ENCODE measurements at places on chromosomes 7 and 10.

- DNase-seq, result no peak
Measured at GRCh38 chr7:121795736-121796135, 77.2 kb upstream of the PTPRZ1 start.

DNA sequence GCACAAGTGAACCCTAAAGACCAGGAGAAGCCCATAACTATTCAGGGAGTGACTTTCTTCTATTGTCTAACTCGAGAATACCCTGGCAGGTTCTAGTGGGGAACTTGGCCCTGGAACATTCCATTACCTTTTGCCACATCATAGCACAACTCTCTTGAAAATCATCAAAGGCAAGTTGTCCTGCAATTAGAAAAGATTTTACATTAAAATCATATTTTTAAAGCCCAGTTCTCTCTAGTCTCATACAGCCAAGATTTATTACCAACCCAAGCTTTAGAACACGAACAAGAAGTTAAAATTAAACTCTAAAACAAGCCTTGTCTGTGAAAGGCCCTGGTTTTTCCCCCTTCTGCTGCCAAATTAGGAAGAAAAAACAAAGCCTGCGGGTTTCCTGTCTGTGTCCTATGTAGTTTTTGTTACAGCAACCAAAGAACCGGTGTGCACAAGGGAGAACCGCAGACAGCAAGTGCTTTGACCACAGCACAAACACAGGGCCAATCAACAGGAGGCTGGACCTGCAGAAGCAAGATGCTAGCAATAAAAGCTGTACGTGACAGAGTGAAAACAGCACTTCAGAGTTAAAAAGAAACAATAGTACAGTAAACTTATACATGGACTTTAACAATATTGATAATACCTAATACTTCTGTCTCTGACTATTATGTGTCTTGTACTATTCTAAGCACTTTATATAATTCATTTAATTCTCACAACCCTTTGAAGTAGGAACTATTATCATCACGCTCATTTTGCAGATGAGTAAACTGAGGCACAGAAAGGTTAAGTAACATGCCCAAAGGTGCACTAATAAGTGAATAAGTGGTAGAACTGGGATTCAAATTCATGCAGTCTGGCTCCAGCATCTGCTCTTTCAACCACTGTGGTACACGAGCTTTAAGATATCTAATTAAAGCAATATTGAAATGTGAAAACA is 65.8 kb downstream of the STK17A start:
- no peak for DNase-seq

- no peak for DNase-seq
Measured at GRCh38 chr7:40213856-40214255, 79.1 kb downstream of the SUGCT start.

DNA sequence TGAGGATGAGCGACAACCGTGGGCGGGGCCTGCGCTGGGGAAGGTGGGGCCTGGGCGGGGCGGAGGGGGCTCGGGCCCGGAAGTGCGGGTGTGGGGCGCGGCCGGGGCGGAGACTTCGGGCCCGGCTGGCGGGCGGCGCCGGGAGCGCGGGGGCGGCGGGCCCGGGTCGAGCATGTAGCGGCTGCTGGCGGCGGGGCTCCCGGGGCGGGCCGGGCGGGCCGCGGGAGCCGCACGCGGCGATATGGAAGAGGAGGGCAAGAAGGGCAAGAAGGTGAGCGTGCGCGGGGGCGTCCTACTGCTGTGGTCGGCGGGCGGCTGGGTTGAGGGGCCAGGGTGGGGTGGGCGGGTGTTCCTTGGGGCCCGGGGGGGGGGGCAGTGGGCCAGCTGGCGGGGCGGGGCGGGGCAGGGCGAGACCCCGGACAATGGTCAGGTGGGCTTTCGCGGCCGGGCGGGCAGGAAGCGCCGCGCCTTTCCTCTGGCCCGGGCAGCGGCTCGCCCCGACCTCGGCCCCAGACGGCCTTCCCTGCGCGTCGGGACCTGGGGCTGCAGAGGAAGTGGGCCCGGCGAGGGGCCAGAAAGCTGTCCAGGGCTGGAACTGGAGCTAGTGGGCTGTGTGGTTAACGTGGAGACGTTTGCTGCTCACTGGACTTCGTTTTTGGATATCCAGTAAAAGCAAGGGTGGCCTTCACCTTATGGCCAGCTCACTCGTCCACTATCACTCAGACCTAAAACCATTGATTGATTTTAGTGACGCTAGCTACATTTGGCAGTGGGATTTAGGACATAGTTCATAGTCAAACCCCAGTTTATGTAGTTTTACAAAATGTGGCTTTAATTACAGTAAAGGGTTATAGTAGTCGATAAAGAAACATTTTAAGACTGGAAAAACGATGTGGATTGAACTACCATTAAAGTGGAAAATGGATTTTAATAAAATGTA is at the start of gene CCM2:
Gene CCM2 (plus strand): TSS at position 109 of the 940 bp plus-strand sequence. CDS start 133 bp downstream, at position 242.
- DNase-seq, result no peak

DNA sequence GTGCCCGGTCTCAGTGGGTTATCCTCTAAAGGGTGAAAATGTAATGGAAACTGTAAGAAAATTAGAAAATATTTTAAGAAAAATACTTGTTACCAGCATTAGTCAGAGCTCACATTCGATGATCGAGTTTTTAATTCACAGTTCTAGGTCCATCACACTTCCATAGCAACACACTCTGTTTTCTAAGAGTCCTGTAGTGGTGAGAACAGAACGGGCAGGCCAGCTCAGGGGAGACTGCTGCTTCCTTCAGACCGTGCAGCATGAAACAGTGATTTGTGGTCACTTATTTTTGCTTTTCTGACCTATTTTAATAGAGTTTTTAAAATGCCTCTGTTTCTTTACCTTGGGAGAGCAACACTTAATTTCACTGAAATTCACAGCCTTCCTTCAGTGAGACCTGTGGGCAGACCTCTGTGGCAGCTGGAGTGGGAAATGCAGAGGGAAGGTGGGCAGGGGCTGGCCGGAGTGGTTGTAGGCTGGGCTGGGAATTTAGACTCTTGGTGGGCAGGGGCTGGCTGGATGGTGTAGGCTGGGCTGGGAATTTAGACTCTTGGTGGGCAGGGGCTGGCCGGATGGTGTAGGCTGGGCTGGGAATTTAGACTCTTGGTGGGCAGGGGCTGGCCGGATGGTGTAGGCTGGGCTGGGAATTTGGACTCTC is 1.5 kb downstream of the SUN1 start:
- DNase-seq, result no peak

DNA sequence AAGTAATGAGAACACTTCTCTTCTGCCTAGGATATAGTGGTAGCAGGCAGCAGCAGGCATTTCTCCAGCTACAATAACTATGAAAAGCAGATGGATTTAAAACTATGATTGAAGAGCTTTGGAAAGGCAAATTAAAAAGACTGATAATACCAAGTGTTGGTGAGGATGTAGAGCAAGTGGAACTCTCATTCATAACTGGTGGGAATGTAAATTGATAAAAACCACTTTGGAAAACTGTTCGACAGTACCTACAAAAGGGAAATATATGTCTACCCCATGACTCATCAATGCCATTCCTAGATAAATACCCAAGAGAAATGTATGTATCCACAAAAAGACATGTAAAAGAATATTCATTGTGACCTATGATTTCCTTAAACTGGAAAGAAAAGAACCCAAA is 14.6 kb downstream of the ARMC3 start:
- DNase-seq, result no peak

DNA sequence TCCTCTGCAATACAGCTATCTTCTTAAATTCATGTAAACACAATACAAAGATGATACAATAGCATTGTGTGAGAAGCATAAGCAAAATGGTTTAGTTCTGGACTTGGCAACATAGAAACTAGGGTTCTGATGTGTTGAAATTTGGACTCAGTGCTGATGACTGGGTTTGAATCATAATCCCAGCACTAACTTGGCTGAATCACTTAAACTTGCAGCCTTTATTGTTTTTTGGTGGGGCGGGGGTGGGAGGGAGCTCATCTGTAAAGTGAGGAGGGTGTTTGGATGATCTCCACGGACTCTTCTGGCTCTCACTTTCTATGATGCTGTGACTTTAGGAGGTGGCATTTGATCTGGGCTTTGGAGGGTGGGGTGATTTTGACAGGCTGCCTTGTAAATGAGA is 158.2 kb downstream of the WNT2 start:
- DNase-seq, result no peak

GRCh38 chr10:70805619-70806215 is 10.0 kb upstream of the SGPL1 start:
- no peak for DNase-seq

DNA sequence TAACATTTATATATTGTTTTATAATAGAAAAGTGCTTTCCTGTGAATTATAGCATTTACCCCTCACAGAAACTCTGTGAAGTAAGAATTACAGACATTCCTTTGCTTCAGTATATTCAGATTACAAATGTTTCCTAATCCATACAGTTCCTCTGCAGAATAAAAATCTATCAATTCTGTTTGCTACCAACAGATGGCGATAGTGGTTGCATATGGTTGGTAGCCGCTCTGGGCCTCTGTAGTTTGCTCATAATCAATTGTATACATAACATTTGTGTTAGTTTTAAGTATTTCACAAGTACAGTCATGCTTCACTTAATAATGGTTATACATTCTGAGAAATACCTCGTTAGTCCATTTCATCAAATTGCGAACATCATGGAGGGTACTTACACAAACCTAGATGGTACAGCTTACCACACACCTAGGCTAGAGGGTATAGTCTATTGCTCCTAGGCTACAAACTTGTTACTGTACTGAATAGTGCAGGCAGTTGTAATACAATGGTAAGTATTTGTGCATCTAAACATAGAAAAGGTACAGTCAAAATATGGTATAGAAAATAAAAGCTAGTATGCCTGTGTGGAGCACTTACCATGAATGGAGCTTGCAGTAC is 94.4 kb upstream of the STEAP4 start:
- DNase-seq, result no peak

DNA sequence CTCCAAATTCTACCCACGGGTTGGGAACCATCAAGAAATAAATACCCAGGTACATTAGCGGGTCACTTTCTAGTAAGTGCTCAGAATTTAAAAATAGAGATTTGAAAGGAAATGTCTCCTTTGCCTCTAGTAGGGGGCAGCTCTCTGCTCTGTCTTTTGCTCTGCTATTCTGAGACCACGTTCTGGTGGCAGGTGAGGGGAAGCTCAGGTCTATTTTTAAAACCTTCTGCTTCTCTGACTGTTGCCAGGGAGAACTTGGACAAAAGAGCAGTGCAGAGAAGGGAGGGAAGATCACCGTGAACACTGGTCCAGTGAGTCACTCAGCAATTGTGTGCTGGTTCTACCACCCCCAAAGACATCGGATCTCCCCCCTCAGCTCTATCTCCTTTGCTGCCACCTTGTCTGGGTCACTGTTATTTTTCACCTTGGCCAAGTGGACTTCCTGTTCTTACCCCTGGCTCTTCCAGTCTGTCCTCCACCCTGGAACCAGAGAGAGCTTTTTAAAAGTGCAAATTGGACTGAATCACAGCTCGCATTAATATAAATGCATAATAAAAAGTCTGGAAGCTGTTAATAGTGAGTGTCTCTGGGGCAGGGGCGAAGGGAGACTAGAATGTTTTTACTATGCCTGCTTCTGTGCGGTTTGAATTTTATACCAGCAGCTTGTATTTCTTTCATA is 72.4 kb upstream of the LOXL4 start:
- DNase-seq, result no peak

GRCh38 chr7:139875821-139876241 is 46.8 kb downstream of the TBXAS1 start:
- no peak for DNase-seq

DNA sequence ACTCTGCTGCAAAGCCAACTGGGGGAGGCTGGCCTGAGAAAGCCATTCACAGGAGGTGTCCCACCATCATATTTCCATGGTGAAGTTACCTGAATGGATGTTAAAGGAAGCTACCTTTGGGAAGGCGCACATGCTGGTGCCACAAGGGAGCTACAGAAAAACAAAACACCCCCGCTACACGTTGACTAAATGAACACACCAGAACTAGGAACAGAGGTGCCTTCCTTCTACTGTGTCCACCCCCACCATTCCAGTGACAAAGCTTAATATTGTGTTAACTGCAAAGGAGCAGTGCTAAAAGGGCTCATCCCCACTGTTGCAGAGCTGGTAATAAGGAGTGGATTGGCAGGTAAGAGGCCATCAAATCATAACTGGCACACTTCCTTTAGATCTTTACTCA is 420.0 kb upstream of the PODXL start:
- DNase-seq, result no peak

DNA sequence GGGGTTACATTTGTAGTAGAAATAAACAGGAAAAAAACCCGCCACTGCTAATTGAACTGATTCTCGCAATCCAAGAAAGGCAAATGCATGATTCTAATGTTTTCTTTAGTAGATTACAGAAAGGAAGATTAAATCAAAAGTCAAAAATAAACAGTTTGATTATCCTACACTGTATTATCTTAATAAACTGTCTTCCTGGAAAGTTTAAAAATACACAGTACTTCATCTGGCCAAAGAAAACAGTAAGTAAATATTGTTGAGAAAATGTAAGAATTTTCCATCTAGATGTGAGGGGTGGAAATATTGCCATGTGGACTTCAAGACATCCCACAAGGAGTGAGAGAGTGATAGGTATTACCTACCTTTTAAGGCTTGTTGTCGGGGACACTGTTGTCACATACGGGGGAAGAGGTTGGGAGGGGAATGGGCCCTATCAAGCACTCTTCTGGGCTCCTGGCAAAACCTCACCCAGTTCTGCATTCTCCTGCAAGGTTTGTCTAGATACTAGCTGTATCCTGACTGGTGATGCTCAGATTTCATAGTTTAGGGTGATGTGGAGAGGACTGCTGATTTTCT is 17.8 kb downstream of the GRK5 start:
- no peak for DNase-seq

GRCh38 chr7:16083931-16084330 is 337.4 kb downstream of the CRPPA start:
- DNase-seq, result no peak

DNA sequence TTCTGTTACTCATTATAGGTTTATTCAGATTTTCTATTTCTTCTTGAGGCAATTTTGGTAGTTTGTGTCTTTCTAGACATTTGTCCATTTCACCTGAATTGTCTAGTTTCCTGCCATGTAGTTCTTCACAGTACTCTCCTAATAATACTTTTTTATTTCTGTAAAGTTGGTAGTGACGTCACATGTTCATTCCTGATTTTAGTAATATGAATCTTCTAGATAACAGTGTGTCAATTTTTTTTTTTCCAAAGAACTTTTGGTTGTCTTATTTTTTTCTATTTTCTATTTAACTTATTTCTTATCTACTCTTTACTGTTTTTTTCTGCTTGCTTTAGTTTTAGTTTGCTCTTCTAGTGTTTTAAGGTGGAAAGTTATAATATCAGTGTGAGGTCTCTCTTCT is 197.3 kb upstream of the SHH start:
- DNase-seq, result no peak

- DNase-seq, result no peak
Measured at GRCh38 chr7:97021747-97022490, 2.7 kb downstream of the DLX5 start.

DNA sequence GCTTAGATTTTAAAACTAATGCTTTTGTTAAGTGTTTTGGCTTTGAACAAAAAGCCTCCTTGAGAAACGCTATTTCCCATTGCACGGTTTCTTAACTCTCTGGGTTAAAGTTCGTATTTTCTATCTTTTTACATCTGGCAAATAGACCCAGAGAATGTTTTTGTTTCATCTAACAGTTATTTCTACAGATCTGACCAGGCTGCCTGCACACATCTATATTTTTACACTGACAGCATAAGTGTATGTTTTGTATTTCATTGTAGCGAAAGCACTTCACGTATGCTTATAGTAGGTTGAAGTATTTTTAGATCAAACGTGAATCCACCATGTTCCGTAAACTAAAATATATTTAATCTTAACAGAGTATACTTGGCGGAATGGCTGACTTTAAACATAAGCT is 477.3 kb downstream of the SDK1 start:
- DNase-seq, result no peak

Measured in HS-27A (cell line).